Activated CD4-positive, CD25-positive, alpha-beta regulatory T cell treated with anti-CD3 and anti-CD28 coated beads, Interleukin-2, amount 50 U/mL, for 72 hours (primary cell): ENCODE measurements at places on chromosomes 1 and 21.
A peak's percentile ranks its signal among the peaks of the same experiment; 100 is the strongest.

- DNase-seq, result no peak
Measured at GRCh38 chr1:65980237-65980636, 187.5 kb downstream of the PDE4B start.

GRCh38 chr1:234971586-234972297 is 156.9 kb downstream of the TOMM20 start:
- DNase-seq, result no peak

GRCh38 chr1:163106364-163106987 is 37.3 kb downstream of the RGS4 start:
- no peak for DNase-seq

DNA sequence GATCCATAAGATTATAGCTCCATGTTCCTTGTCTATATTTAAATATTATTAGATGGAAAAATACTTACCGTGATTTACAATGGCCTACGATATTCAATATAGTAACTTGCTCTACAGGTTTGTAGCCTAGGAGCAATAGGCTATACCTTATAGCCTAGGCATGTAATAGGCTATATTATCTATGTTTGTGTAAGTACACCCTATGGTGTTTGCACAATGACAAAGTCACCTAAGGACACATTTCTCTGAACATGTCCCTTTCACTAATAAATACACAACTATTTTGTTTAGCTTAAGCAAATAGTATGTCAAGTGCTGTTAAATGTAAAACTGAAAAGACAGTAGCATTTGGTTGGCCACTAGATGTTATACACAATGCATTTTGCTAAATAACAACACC is 248.9 kb upstream of the ADGRL4 start:
- DNase-seq, result no peak

DNA sequence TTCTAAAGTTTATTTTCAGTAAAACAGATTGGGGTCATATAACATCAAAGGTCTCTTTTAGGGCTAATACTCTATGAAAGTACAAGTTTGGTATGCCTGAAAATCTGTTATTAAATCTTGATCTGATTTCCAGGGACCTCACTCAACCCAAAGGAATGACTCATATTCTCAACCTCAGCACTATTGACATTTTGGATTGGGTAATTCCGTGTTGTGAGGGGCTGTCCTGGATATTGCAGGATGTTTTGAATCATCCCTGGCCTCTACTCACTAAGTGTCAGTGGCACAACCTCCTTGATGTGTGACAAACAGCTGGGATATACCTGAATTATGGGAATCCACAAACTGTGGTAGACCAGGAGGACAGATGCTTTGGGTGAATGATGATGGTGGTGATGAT is 51.5 kb upstream of the CYP2J2 start:
- DNase-seq, result no peak

- DNase-seq, result no peak
Measured at GRCh38 chr1:156543066-156543465, 29.3 kb downstream of the IQGAP3 start.

DNA sequence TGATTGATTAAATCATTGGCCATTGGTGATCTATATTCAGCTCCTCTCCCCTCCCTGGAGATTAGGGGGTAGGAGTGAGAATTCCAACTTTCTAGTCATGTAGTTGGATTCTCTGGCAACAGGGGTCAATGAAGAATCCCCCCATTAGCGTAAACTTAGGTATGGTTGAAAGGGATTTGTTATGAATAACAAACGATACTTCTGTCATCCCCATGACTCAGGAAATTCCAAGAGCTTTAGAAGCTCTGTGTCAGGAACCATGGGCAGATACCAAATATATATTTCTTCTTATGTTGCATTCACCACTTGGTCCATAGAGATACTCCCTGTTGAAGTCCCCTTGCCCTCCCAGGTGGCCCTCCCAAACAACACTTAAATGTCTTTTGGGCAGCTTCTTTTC is 124.5 kb downstream of the DNM3 start:
- DNase-seq, result no peak

DNA sequence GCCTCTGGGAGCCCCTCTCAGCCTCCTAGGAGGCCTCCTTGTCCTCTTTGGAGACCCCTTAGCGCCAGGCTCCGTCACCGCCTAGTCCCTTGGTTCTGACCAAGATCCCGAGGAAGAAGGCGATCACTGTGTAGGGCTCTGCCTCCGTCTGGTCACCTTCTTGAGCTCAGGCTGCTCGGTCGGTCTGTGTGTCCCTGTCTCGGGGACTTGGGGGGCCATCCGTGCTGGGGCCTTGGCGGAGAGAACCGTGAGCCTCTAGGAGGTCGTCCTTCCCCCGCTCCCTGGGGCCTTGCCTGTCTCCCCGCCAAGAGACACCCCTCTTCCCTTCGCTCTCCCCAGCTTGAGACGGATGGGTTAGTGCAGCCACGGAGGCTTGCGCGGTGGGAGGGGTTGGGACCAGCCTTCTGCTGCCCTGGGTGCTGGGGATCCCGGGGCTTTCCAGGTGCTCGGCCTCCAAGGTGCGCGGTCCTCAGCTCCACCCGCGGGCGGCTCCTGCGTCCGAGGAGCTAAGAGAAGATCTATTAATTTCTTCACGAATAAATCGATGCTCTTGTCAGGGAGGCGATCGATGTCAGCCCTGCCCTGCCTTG is 701 bp upstream of the INSRR start:
- peak; percentile 39 for DNase-seq

DNA sequence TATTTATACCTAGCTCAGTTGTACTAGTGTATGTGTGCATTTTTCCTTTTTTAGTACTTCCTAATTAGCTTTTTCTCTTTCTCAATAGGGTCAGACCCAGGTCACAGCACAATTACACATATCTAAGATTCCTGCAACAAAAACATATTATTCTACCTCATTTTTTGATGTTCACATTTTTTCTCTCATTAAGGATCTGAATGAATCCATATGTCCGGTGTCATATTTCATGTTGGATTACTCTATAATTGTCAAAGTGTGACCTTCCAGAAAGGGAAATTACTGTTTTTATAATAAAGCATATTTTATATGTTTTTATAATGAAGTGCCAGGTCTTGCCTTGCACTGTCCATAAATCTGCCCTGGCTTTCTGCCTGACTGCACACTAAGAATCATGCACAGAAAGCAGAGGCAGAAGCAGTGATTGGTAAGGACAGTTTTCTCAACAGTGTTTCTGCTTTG is 143.7 kb downstream of the KCNT2 start:
- no peak for DNase-seq

DNA sequence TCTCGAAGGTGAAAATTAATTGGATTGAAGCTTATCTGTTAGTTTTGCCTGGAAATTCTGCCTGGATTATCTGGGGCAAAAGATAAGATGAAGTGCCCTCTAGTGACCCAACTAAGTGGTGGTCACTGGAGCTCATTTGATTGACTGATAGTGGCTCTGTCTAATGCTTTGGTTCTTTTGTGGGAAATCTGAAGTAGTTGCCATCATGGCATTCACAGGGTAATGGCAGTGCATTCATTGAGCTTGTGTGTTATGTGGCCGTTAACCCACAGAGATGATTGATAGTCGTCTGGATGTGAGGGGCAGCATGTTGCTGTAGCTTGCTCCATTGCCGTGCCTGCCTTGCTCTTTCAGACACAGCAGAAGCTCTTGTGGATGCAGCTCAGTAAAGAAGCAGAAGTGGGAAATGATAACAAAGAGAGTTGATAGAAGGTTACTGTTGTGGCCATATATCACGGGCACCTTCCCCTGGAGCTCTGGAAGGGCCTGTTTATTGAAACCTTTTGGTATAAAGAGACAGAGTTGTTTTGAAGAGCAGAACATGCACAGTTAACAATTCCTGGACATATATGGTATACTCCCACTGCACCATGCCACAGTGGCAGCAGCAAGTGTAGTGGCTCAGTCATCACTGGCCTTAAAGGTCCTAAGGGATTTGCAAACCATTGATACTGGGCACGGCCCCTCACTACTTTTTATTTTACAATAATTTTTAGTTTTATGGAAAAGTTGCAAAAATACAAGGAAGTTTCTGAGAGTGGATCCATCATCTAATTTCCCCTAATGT is 42.0 kb downstream of the CXADR start:
- no peak for DNase-seq

DNA sequence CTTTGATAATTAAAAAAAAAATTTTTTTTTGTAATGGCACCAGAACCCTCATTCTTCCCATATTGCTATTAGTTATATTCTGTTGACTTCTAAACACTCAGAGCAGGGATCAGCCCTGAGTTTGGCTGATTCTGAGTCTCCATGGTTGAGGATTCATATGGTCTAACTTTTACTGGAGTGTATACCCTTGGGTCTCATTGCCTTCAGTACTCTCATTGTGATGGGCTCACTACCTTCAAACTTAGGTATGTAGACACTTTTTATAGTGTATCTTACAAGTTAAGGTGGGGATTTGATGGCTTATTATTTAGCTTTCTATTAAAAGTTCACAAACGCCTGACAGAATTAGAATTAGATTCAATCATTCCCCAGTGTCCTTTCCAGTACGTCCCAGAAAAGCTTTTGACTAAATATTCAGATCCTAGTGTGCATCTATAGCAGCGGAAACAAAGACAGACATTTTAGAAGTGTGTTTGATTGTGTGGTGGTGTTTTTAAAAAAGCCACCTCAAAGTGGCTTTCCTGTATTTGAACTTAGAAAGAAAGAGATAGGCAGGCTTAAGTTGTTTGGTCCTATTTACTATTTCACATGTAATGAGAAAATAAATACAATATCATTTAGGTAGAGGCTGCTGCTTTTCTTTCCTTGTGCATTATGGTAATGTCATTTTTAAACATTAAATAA is 1.4 kb downstream of the MACF1 start:
- DNase-seq, result no peak

- DNase-seq, result no peak
Measured at GRCh38 chr1:237059244-237059643, 17.3 kb downstream of the RYR2 start.

GRCh38 chr1:30331415-30332065 is 391.8 kb downstream of the MATN1 start:
- DNase-seq, result no peak
